ENCODE measurements at places on chromosomes 1 and 21.

DNA sequence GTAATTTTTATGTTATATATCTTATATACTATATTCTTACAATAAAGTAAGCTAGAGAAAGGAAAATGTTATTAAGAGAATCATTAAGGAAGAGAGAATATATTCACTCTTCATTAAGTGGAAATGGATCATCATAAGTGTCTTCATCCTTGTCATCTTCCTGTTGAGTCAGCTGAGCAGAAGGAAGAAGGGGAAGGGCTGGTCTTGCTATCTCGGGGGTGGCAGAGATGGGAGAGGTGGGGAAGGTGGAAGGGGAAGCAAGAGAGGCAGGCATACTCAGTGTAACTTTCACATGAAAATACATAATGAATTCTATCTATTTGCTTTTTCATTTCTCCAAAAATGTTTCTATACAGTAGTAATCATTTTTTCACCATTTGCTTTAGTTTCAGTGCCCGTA is 5.1 kb downstream of the DNASE2B start:
- DNase-seq, result no peak

DNA sequence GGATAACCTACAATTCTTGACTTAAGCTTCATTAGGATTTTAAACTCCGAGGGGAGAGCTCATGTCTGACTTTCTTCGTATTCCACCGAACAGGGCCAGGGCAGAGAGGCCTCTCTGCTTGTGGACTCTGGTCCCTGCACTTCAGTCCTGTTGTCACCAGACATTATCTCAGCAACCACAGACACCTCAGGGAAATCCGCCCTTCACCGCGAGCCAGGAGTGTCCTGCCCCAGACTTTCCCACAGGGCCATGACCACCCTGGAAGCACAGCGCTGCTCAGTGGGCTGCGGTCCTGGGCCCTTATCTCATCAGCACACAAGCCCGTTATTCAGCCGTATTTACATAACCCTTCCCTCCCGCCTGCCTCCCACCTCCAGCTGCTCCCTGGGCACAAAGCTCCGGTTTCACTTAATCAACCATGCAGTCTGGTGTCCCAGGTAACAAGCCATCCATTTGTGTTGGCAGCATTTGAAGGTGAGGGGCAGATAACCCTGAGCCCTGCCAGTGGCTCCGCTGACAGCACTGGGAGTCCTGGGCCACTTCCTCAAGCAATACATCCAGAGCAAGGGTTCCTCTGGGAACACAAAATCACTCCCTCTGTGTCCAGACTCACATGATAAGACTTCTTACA is 122.8 kb upstream of the RAB4A start:
- peak; percentile 38 for DNase-seq

DNA sequence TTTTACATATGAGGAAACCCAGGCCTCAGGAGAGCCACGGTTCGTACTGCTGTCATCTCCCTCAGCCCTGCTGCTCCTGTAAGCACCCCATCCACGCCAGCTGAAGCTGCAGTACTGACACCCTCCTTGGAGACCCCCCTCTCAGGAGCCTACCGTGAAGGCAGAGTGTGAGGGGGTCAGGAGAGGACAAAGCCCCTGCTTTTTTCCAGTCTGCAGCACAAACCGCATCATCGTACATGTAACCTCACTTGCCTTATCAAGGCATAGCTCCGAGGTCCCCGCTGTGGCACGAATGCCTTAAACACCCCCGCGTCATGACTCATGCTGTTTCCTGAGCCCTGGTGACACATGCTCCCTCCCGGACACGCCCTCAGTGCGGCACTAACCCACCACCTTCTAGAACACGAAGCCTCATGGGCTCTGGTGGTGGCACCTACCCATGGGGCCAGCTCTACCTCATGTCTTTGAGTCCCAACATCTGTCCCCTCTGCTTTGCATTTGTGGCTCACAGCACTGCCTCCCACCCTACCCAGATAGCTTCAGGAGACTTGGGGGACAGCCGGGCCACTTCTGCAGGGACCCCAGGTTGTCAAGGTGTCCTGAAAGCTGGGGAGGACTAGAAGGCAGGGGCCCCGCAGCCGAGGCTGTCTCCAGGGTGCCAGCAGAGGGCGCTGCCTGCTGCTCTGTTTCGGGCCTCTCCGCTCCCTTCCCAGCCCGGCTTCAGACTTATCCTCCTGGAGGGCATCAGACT is 4.9 kb downstream of the SH3BGRL3 start:
- peak; percentile 90 for DNase-seq

GRCh38 chr21:36557316-36557715 is 77.4 kb upstream of the CLDN14 start:
- DNase-seq, result peak; percentile 21

DNA sequence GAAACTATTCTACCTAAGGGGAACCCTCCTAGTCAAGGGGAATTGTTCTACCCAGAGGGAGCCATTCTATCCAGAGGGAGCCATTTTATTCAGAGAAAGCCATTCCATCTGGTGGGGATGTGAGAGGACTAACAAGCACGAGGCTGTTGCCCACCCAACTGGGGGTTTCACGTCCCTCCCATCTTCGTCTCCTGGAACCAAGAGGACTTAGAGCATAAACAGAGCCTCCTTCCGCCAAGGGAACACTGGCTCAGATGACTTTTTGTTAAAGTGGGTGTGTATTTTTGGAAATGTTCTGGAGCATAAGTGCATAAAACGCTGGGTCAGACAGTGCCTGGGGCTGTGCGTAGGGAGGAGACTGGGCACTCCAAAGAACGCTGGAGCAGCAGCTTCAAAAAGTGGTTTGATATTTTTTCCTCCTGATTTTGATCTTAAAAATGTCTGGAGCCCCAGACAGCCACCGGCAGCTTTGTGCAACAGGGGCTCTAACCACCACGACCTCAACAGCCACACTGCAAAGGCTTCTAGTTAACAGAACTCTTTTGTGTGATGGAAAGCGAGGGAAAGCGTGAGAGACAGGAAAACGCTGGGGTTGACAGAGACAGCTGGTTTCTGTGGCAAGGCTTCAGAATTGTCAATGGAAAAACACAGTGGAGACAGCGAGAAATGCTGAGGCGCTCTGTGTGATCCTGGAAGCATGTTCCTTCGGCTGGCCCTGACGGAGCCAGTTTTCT is 363.6 kb upstream of the CAMK1G start:
- DNase-seq, result no peak

DNA sequence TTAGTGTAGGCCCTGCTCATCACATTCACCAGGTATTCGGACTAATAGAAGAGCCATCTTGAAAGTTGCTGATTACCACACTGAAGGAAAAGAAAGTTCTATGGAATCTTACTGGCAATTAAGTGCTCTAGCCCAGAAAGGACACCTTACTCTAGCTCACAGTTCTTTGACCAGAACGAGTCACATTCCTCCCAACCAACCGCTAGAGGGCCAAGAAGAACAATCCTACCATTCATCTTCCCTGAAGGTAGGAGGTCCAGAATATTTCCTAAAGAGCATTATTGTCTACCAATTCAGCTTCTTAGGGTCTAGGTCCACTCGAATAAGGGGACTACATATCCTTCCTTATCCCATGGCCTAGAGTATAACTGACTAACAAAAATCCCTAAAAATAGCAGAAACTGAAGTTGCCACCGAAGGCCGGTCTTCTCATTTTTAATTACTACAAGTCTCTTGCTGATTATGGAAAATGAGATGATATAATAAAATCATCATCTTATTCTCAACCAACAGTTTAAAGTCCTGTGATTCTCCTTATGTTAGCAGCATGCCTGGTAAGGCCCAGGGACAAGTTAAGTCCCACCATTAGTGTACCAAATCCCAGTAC is 2.7 kb upstream of the FMO1 start:
- peak; percentile 62 for DNase-seq

- no peak for DNase-seq
Measured at GRCh38 chr1:55943721-55944435, 635.5 kb downstream of the PLPP3 start.

DNA sequence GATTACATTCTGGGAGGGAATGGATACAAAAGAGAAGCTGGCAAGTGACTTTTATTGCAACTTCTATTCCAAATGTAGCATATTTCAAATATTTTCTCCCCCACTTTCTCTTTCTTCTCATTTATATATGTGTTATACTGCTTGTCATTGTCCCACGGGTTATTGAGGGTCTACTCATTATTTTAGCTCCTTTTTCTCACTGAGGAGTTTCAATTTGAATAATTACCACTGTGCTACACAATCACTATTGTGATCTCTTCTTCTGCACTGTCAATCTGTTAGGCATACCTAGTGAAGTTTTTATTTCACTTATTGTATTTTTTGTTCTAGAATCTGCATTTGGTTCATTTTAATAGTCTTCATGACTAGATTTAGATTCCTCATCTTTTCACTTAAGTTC is 339.7 kb downstream of the PTPRC start:
- no peak for DNase-seq

GRCh38 chr1:96080925-96081324 is 640.7 kb upstream of the PTBP2 start:
- DNase-seq, result peak; percentile 23

GRCh38 chr21:34815831-34816705 is 147.3 kb downstream of the CLIC6 start:
- DNase-seq, result no peak

DNA sequence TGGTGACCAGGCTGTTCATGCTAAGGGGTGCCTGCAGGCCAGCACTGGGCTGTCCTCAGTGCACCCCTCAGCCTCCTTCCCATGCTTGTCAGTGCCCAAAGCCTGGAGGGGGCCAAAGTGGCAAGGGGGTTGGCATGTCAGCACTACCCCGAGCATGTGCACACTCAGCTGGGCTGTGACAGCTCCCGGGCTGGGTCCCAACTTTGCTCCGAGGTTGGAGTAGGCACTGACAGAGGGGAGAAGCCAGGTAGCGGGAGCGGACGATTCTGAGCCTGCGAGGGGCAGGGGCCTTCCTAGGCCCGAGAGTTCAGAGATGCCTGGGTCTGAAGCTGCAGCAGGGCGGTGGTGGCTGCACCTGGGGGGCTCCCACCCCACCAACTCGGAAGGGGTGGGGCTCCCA is 119.0 kb downstream of the MAST2 start:
- no peak for DNase-seq

GRCh38 chr1:238916828-238917227 is 469.5 kb upstream of the CHRM3 start:
- no peak for DNase-seq

DNA sequence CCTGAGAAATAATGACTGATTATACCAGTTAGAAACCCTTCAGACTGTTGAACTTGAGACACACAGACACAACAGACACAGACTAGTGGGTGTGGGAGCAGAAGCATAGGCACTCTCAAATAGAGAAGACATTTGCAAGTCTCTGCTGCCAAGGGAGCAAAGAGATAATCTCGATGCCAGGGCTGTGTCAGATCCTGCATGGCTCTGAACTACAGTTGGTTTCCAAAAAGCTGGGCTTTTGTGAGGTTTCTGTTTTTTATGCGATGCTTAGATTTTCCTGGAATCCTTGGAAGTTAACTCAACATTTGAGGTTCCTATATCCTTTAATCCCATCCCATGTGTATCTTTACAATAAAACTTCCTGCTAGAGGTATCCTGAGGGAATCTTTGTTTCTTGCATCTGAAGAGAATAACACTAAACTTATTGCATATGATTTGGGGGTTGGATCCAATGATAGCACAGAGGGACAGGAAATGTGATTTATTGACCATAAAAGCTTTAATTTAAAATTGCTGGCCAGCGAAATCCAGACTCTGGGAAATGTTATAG is 236.4 kb downstream of the SPATA17 start:
- DNase-seq, result no peak

DNA sequence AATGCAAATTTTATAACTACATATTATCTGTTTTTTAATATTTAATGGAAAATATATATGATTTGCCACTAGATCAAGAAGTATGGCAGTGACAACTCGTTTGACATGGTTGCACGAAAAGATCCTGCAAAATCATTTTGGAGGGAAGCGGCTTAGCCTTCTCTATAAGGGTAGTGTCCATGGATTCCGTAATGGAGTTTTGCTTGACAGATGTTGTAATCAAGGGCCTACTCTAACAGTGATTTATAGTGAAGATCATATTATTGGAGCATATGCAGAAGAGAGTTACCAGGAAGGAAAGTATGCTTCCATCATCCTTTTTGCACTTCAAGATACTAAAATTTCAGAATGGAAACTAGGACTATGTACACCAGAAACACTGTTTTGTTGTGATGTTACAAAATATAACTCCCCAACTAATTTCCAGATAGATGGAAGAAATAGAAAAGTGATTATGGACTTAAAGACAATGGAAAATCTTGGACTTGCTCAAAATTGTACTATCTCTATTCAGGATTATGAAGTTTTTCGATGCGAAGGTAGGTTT is 556 bp downstream of the IFI44 start:
- peak; percentile 17 for DNase-seq

GRCh38 chr1:115430441-115431158 is 92.6 kb upstream of the NGF start:
- peak; percentile 94 for DNase-seq

DNA sequence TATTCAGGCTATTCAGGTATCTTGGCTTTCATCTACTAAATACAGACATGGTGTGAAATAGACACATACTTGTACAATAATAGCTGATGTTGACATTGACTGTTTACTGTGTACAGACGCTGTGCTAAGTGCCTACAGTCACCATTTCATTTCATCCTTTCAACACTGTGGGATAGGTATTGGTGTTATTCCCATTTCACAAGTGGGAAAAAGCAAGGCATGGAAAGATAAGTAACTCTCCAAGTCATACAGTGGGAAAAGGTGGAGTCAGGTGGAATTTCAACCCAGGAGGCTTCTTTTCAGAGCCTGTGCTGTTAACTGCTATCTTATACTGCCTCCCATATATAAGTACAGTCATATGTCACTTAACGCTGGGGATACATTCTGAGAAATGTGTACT is 49.6 kb upstream of the ATP1A1 start:
- DNase-seq, result no peak

DNA sequence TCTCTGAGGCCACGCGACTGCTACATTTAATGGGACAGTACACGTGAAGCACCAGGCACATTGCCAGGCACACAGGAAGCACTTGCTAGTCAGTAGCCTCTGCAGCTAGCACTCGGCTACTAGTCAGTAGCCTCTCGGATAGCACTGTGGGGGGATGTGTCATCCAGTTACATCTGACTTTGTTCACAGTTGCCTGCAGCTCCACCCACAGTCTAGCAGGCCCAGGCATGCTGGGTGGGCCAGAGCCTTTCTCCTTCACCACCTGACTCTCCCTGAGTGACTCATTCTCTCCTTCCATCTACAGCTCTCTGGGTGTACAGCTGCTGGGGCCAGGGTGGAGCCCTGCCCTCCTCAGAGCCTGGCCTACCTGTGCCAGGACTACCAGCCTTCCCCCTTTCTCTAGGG is 51.5 kb downstream of the PTPRF start:
- peak; percentile 86 for DNase-seq

- peak; percentile 46 for DNase-seq
Measured at GRCh38 chr1:240559781-240560180, 52.2 kb downstream of the GREM2 start.

GRCh38 chr1:93908394-93909145 is 660 bp downstream of the GCLM start:
- DNase-seq, result no peak

GRCh38 chr1:204094313-204094729 is 21.4 kb downstream of the SOX13 start:
- no peak for DNase-seq

GRCh38 chr1:210655511-210655910 is 326.8 kb downstream of the HHAT start:
- DNase-seq, result no peak
